ENCODE measurements at places on chromosomes 13 and 19.

DNA sequence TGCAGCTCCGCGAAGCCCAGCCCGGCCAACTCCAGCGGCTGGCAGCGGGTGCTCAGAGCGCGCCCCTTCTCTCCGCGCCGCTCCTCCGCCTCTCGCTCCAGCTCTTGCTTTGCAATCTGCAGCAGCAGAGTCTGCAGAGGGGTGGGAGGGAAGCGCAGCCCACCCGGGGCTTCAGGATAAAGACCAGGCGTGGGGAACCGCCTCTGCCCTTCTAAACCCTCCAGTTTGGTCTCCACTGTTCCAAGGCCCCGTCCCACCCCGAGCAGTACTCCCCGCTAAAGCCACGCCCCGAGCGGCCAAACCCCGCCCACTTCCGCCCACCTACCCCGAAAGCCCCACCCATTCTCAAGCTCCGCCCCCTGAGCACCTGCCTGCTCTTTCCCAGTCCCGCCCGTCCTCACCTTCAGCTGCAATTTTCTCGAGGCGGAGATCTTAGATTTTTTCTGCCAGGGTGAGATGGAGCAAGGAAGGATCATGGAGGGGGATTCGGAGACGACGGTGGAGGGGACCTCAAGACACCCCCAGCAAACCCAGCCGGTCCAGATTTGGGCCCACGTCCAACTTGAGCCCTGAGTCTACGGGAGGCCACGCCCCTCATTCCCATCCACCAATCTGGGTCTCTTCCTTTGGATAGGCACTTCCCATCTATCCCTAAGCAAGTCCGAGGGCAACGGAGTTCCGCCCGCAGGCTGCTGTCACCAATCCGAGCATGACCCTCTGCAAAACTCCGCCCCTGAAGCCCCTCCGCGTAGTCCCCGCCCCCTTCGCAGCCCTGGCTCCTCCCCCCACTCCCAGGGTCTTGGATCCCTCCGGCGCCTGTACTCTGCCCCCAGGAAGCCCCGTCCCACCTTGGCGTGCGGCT, 1.1 kb downstream of the TNNI3 start:
- no peak for DNase-seq

DNA sequence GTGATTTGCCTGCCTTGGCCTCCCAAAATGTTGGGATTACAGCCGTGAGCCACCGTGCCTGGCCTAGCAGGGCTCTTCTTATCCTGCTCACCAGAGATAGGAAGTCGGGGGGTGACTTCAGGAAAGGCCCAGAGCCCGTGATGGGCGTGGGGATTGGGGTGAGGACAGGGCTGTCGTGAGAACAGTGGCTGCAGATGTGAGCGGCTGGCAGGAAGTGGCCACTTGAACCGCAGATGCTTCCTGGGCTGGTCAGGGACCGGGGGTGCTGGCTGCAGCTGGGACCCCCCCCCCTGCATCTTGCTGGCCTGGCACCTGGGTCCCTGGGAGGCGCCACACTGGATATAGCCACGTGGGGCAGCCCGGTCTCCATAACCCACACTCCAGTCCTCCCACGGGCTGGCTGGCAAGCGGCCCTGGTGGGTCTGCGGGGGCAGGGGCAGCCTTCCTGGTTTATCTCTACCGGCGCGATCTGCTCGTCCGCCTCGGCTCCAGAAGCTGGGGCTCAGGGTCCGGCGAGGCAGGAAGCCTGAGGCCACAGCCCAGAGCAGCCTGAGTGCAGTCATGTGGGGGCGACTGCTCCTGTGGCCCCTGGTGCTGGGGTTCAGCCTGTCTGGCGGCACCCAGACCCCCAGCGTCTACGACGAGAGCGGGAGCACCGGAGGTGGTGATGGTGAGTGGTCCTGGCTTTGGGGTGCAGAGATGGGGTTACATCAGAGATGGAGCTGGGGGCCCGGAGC, at the start of gene F2RL3:
F2RL3 (plus strand) TSS at position 371 of the 737 bp plus-strand sequence; CDS start at position 562, 191 bp downstream.
- DNase-seq, result no peak

DNA sequence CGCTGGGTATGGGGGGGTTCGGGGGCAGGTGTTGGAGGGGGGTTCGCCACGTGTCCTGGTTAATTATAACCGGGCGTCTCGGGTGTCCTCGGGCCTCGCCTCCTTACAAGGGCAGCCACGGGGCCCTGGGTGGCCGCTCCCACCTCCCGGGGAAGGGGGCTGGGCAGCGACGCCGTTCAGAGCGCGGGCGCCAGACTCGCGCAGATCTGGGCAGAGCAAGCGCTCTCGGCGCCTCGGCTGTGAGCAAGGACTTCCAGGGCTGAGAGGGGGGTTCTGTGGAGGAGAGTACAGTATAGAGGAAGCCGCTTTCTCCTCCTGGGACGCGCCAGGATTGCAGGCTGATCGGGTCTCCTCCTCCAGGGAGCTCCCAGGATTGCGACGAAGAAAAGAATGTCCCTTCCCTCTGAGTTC, 1.0 kb upstream of the CKM start:
- no peak for DNase-seq

GRCh38 chr13:46143184-46143701, 38.4 kb upstream of the CPB2 start:
- no peak for DNase-seq

DNA sequence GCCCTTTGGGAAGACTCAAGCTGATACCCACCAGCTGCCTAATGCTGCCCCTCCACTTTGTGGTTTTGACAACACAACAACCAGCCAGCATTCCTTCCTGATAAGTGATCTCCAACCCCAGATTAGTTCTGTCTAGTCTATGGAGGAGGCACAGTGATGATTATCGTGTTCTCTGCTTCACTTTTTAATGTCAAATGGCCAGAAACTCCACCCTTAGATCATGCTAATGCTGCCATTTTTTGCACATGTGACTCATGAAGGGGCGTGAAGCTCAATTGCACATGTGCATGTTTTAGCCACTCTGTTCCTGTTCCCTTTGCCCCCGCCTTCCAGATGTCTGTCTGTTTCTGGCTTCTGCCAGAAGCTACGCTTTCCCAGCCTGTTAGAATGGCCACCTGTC, 199.8 kb downstream of the COG6 start:
- no peak for DNase-seq

DNA sequence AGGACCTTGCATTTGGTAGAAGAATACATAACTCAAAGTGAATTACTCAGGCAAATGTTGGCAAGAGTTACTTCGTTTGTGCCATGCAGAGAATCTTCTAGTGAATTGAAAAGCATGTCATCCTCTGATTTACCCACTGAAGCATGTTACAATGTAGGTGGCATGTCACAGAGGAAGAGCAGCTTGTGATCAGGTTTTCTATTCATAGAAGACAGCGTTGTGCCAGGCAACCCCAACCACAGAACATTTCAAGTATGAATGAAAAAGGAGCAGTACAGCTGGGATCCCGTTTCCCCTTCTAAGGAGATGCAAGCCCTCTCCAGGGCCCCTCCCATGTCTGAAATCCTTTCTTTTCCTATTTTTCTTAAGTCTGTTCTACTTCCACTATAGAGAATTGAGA, 6.0 kb upstream of the KATNAL1 start:
- DNase-seq, result no peak

DNA sequence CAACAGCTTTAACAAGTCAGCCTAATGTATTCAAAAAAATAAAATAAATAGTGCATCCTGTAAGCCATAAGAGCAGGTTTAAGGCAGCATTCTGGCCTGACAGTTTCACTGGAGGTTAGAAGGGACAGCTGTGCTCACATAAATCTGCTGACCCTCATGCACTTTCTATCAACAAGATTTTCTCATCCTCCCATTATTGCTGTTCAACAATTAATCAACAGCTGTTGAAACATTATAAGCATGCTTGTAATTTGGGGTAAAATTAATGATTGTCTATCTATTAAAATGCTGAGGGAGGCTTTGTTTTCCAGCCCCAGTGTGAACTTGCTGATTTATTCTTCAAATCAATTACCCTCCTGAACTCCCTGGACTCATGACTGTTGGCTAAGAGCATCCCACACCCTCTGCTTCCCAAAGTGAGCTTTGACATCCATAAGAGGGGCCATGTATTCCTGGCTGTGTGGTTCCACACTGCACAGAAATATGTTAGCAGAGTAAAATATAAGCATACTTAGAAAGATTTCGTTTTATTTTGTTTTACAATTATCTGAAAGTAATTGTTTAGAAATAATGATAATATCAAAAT, 492.4 kb downstream of the EFNB2 start:
- DNase-seq, result no peak

GRCh38 chr13:113064000-113064533, 41.5 kb upstream of the F7 start:
- no peak for DNase-seq

DNA sequence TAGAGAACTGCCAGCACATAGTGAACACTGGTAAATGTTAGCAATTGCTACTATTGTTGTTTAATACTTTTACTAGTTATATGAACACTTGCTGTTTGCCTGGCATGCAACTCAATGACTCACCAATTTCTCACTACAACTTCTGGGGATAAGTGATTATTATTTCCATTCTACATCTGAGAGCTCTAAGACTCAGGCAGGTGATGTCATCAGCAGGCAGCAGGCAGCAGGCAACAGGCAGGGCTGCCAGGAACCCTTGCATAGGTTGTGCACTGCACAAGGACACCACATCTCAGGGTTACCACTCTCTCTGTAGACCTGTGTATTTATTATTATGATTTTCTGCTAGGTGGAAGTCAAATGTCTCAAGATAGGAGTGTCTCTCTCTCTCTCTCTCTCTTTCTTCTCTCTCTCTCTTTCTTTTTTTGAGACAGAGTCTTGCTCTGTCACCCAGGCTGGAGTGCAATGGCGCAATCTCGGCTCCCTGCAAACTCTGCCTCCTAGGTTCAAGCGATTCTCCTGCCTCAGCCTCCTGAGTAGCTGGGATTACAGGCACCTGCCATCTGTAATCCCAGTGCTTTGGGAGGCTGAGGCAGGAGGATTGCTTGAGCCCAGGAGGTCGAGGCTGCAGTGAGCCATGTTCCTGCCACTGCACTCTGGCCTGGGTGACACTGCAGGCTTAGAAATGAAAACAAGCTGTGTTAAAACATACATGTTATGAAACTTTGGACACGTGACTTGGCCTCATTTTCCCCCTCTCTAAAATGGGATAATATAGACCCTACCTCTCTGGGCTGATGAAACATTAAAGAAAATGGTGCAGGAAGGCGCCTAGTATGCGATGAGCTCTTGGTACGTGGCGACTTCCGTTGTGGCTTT, 22.7 kb downstream of the HPN start:
- no peak for DNase-seq

DNA sequence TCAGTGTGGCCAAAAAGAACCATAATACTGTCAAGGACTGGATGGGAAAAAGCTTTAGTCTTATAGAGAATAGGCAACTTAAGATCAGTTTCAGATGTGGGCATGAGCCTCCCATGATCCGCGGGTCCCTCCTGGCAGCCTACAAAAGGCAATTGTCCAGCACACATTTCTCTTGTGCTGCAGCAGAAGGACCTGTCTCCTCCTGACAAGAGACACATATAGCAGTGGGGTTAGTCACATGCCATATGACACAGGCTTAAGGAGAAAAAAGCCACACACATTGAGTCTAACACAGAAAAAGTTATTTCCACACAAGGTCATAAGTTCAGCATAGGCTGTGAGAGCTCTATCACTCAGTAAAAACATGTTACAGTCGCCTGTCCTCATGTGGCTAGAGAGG, 1378.7 kb upstream of the PRR20A start:
- no peak for DNase-seq

GRCh38 chr13:112875627-112876026, 93.4 kb upstream of the MCF2L start:
- DNase-seq, result no peak

DNA sequence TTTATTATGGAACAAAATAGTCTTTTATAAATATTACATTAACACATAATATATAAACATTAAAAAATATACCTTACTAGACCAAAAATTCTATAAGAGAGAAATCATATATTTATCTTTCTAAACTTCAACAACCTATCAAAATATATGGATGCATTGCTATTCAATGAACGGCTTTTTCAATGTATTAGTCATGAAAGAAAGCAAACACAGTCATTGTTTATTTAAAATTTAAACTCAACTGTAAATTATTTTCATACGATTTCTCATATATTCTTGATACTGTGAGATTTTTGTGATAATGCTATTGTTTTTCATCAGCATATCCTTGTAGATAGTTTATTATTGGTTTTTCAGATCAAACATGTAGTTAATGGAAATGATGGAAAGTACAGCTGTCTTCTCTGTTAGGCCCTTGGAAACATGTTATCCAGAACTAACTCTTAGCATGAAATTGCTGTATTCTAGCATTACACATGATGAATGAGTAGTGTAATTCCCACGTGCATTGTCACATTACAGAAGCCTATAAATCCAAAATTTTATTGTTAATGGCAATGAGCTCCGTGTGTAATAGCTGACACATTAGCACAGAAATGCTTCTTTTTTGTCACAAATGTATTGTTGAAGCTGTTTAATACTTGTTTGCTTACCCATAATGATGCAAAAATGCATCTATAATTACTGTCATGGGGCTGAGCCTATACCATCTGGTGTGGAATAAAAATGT, 1639.9 kb downstream of the SLITRK5 start:
- no peak for DNase-seq

DNA sequence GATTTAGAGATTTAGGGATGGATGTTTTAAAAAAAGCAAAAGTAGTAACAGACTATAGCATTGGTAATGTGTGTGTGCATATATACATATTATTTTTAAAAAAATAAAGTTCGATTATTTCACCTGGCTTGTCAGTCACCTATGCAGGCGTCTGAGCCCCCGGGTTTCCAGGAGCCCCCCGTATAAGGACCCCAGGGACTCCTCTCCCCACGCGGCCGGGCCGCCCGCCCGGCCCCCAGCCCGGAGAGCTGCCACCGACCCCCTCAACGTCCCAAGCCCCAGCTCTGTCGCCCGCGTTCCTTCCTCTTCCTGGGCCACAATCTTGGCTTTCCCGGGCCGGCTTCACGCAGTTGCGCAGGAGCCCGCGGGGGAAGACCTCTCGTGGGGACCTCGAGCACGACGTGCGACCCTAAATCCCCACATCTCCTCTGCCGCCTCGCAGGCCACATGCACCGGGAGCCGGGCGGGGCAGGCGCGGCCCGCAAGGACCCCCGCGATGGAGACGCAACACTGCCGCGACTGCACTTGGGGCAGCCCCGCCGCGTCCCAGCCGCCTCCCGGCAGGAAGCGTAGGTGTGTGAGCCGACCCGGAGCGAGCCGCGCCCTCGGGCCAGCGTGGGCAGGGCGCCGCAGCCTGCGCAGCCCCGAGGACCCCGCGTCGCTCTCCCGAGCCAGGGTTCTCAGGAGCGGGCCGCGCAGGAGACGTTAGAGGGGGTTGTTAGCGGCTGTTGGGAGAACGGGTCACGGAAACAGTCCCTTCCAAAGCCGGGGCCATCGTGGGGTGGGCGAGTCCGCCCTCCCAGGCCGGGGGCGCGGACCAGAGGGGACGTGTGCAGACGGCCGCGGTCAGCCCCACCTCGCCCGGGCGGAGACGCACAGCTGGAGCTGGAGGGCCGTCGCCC, 840 bp upstream of the CCNA1 start:
- DNase-seq, result peak; percentile 20
